ENCODE measurements at places on chromosomes 16 and 17. TPM values are rescaled to one million over a fixed set of nuclear protein-coding genes. Genes with fewer than 3 reads are reported as not detected.

The CEP295NL gene
- 2.4 TPM for polyA plus RNA-seq

The CACNG1 gene
- not detected for polyA plus RNA-seq

The CTRB1 gene
- polyA plus RNA-seq: 25,796 TPM

The MYH1 gene
- polyA plus RNA-seq: 0.05 TPM

The RCVRN gene
- 0.10 TPM for polyA plus RNA-seq

The UBN1 gene
- 7.4 TPM for polyA plus RNA-seq

Data from adipose tissue (tissue), 3 donors.